ENCODE measurements at places on chromosomes 16 and 17. TPM values are rescaled to one million over a fixed set of nuclear protein-coding genes. Genes with fewer than 3 reads are reported as not detected.
A peak's percentile ranks its signal among the peaks of the same experiment; 100 is the strongest.

- DNase-seq = peak; percentile 68
These were observed 1.9 kb upstream of the CAPN15 start for GRCh38 chr16:525520-526180.

DNA sequence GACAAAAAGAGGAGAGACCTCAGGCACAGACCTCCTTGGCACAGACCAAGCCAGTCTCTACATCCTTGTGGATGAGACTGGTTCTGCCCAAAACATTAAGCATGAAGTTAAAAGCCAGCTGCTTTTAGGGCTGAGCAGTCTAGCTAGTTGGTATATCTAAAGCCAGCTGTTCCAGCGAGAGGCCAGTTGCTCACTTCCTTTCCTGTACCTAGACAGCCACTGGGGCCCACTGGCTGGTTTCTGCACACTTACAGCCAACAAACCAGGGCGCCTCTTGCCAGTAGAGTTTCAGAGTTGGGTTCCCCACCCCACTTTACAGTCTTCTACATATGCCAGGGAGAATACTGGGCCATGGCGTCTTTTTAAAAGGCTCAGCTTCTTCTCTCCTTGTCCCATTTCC lies 242.4 kb downstream of the ZFHX3 start:
- DNase-seq = no peak

DNA sequence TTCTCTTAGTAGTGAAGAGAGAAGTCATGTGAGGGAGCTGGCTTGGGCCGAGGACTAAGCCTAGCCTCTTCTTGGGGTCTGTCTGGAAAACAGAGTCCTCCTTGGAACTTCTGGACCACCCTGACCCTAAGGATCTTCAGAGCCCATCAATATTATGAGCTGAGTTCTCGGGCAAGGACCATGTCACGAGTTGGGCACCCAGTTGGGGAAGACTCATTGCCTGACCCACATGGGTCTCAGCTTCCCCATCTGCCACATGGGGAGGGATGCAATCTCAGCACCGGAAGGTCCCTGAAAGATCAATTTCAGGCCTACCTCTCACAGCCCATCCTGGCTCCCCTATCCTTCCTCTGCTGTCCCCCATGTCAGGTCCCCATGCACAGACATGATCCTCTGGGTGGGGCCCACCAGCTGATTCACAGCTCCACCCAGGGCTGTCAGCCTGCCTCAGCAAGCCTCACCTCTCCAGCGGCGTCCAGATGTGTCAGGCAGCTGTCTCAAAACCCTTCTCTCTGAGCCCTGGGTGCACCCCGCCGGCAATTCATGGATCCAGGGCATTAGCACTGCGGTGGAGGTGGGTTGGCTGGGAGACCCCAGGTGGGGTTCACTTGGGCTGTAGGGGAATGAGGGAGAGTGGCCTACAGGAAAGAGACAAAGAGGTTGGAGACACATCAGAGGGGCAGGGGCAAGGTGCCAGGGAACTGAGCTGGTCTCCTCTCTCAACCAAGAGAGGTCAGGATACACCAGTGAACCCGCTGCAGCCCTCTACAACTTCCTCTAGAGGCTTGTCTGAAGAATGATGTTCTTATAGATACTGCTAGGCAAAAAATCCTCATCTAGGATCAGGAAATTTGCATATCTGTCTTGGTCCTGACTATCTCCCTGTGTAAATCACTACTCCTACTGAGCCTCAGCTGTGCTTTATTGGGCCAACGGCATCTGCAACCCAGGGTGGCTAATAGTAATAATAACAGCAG lies 1.8 kb downstream of the NLRP1 start:
- DNase-seq = no peak

DNA sequence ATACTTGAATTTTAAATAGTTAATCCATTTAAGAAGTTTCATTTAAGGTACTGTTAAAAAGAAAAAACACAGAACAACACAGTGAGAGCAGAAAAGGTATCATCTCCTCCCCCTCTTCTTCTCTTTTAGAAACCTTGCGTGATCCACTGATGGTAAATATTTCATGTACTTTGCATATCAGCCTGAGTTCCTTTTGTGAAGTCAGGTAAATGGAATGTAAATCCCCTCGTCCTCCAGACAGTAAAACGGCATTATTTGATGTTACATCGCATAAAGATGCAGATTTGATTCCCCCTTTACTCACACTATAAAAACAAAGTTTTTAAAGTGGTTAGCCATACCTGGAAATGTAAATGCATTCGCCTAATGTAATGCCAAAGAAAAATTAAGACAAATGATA lies 234.4 kb downstream of the WWOX start:
- DNase-seq = no peak

- no peak for DNase-seq
These were observed 26.3 kb downstream of the CUEDC1 start for GRCh38 chr17:57928928-57929327.

DNA sequence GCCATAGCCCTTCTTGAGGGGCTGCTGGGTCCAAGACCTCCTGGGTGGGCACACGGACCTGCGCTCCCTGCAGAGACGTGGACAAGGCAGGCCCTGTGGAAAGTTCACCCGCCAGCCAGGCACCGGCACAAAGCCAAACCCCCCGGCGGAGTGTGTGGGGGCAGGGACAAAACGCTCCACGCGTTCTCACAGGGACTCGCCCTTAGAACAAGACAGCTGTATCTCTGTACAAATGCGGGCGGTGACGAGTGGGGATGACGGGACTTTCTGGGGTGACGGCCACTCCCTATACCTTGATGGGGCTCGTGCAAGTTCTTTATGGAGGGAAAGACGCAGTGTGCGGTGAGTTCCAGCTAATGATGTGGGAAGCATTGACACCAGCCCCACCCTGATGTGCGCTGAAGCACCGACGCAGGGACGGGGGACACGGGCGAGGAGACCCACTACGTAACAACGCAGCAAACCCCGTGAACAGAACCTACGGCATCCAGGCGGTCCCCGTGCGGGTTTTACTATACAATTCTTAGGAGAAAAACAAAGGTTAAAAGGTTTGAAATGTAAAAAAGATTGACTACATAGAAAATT lies 49.4 kb downstream of the LMF1 start:
- DNase-seq = no peak

DNA sequence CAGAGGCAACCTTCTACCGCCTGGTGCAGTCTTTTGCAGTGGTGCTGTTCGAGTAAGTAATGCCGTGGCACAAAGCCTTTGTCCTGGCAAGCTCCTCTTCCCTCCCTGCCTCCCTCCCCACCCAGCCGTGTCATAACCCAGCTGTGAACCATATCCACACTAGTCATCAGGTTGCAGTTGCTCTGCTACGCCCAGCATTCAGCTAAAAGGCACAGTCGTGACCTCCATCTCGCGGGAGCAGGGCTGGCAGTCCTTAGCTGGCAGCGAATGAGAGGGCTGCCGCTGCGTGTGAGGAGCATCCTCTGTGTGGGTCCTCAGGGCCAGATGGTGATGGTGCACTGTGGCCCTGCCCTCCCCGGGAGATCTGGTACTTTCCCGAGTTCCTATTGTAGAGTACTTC lies 39.3 kb downstream of the CIBAR2 start:
- DNase-seq = peak; percentile 78

DNA sequence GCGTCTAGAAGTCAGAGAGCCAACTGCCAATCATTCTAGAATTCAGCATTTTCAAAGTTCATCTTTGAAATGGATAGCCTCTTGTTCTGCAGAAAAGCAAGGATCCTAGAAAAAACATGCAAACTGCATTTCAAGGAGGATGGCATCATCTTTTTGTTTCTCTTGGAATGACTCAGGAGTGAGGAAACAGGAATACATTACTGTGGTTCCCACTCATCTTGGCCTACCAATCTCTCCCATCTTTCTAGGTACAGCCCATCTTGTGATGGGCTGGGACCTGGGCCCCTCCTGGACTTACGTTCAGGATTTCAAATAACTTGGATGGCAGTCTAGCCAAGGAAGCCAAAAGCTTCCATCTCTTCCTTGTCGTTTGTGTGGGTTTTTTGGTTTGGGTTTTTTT lies 363.4 kb downstream of the CDH13 start:
- peak; percentile 32 for DNase-seq

GRCh38 chr17:60601447-60602384 lies 1.7 kb downstream of the PPM1D start:
- DNase-seq = peak; percentile 76

GRCh38 chr17:82648742-82649331 lies 593 bp upstream of the WDR45B start:
- no peak for DNase-seq

- no peak for DNase-seq
These were observed 10.8 kb upstream of the GCSH start for GRCh38 chr16:81106826-81107503.

- no peak for DNase-seq
These were observed 42.0 kb upstream of the ACSF3 start for GRCh38 chr16:89051521-89052166.

- DNase-seq = no peak
These were observed 65.8 kb downstream of the TBX4 start for GRCh38 chr17:61517843-61518606.

DNA sequence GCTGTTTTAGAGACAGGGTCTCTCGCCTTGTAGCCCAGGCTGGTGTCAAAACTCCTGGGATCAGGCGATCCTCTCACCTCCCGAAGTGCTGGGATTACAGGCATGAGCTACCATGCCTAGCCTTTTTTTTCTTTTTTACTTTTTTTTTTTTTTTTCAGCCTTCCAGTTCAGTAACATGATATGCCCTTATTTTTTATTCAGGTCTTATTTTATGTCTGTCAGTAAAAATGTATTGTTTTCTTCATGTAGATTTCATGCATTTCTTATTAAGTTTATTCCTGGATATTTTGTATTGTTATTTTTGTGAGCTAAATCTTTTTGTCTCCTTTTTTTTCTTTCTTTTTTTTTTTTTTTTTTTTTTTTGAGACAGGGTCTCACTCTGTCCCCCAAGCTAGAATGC lies 2.7 kb upstream of the FOXN1 start:
- no peak for DNase-seq

GRCh38 chr17:60468371-60468770 lies 46.1 kb downstream of the CHCT1 start:
- DNase-seq = no peak

DNA sequence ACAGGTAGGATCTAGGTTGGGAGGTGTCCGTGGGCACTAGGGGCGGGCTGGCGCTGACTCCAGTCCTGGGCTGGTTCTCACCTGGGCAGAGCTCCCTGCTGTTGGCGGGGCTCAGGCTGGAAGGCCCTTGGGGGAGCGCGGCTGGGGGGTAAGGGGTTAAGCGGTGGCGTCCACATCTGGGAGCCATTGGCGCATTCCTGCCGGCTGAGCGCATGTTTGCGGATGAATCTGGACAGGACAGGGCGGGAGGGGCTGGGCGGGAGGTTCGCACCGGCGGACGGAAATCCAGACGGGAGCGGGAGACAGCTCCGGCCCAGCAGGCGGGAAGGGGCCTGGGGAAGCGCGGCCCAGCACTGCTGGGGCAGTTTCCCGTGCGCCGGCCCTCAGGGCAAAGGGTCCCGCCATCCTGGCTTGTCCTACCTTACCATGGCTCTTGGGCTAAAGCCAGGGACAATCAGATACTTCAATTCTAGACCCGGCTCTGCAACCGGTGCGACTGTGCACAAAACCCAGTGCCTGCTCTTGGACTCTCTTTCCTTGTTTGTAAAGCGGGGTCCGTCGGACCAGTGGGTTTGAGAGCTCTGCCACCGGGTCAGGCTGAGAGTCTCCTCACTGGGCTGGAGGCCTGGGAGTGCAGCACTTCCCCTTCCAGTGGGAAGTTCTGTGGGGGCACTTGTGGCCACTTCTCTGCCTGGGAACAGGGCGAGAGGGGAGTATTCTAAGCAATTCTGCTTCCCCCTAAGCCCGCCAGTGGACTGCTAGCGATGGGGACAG lies 7.8 kb downstream of the RARA start:
- DNase-seq = peak; percentile 82

- DNase-seq = no peak
These were observed 1.5 kb upstream of the MTHFSD start for GRCh38 chr16:86556576-86556975.

DNA sequence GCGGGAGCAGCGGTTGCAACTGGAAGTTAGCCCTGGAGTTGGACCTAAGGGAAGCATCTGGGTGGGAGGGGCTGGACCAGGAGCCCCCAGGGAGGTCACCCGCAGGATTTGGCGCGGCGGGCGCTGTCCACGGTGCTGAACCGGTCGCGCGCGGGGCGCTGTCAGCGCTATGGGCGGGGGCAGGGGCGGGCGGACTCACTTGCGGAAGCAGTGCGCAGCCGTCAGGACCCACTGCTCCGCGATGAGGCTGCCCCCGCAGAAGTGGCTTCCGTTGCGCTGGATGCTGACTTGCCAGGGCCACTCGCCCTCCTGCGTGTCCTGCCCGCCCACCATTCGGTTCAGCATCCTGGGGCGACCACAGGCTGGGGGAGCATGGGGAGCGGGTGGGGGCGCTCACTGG lies 4.5 kb downstream of the PRSS27 start:
- DNase-seq = peak; percentile 76

DNA sequence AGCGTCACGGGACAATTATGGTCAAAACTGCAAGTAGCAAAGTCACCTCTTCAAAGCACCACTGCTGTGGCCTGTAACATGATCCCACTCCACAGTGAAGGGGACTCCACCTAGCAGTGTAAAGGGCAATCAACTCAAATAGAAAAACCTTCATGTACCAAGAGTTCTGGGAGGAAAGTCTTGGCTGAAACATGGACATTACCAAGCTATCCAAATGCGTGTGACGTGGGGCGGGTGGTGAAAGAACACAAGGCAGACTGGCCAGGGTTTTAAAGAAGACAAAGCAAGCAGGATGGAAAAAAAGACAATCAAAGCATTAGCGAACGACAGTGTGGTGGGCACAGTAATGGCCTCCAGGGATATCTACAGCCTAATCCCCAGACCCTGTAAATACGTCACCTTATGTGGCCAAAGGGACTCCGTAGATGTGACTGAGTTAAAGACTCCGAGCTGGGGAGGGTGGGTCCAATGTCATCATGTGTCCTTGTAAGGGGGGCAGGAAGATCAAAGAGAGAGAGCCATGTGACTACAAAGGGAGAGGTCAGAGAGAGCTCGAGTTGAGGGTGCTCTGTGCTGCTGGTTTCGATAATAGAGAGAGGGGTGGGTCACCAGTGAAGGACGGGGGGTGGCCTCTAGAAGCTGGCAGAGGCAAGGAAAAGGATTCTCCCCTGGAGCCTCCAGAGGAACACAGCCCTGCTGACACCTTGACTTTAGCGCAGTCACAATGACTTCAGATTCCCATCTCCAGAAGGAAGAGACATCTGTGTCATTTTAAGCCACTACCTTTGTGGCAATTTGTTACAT lies 6.0 kb downstream of the HSDL1 start:
- DNase-seq = no peak

DNA sequence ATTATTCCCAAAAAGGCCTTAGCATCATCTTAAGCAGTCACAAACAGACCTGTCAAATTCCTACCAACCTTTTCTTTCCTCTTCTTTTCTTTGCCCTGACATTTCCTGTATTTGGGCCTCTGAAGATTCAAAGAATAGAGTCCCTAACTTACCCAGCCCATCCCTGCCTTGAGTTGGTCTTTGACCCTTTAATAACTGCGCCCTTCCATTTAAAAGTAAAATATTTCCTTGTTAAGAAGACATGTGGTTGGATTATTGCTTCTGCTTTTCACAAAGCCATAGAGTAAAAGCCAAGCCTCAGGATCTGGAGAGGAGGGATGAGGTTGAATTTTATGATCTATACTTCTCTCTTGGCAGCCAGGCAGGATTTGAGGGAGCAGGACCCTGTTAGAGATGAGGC lies 13.2 kb upstream of the CCL23 start:
- no peak for DNase-seq

The CLN3 gene
- total RNA-seq = 25.2 TPM

The DNAAF1 gene
- 1.3 TPM for total RNA-seq

The ITGA3 gene
- total RNA-seq = 40.6 TPM

The TAF1C gene
- total RNA-seq = 73.4 TPM

The PIK3R6 gene
- total RNA-seq = not detected

The TSPAN10 gene
- total RNA-seq = 5.0 TPM

The KRT25 gene
- total RNA-seq = not detected

The MPV17L gene
- 1.3 TPM for total RNA-seq

The ABCA8 gene
- total RNA-seq = 10.8 TPM

Measured in cardiac muscle cell (in vitro differentiated cells and primary cell).